AML-193 (cell line): ENCODE measurements at places on chromosomes 5 and 9.
A peak's percentile ranks its signal among the peaks of the same experiment; 100 is the strongest.

DNA sequence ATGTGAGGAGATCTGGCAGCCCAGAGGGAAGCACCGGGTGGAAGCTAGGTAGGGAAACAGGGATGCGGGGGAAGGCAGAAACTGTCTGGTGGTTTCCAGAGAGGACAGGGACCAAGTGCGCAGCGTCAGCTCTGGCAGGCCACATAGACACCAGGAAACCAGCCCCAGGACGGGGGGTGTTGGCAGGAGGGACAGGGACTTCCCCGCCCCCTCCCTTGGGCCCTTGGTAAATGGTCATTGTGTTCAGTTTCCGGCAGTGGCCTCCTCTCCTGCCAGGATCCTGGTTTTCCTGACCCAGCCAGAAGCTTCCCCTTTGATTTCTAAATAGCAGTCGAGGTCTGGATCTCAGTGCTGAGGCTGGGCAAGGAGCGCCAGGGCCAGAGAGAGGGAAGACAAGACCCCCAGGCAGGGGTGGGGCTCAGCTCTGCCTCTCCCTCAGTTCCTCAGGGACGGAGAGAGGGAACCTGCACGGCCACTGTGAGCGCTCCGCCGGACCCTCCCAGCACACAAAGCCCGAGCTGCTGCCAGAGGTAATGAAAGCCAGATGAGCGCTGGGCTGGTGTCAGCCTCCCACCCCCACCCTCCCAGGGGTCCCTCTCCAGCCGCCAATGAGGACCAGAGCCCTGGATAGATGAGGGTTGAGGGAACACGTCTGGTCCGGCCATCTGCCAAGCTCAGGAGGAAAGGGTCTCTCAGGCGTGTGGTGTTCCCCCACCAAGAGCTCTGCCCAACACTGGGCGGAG, 1.8 kb downstream of the RALGDS start:
- DNase-seq: no peak

GRCh38 chr5:180809403-180810209, 7.0 kb upstream of the MGAT1 start:
- DNase-seq: peak; percentile 73

DNA sequence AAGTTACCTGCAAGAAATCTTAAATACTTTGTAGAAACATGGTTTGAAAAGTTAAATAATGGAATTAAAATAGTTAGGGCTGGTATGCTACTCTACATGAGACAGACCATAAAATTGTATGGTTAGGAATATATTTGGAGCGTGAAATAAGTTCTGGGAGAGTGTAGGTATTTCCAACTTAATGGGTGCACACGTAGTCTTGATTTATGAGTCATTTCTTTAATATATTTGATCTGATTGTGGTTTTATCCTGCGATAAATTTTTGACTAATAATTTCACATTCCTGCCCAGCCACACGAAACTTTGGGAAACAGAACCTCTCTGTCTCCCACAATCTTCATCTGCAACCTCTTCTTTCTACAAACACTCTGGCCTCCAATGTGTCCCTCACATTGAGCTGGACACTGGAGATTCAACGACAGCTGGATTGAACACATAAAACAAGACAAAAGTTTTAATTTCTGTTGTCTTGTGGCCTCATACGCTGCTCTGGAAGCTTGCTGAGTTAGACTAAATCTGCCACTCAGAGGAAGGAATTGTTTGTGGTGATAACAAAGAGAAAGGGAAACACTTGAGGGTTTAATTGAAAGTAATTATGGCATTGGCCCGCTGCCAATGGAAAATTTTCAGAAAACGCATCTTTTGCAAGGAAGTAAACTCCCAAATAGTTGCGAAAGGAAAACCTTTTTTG, 201.8 kb upstream of the ZNF608 start:
- no peak for DNase-seq

DNA sequence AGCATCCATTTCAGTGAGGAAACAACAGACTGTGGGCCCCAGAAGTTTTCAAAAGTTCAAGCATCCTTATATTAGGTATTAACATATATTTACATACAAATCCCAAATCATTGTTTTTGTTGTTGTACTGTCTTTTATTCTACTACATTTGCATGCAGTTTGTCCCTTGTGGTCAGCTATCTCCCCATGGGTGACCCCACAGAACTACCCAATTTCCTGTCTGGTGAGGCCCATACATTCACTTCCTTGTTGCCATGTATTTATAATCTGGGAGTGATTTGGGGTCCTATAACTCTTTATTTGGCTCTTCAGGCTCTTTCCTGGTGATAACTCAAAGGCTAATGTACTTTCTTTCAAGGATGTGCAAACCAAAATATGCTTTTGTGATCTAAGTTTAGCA, 3.3 kb upstream of the CD180 start:
- no peak for DNase-seq

DNA sequence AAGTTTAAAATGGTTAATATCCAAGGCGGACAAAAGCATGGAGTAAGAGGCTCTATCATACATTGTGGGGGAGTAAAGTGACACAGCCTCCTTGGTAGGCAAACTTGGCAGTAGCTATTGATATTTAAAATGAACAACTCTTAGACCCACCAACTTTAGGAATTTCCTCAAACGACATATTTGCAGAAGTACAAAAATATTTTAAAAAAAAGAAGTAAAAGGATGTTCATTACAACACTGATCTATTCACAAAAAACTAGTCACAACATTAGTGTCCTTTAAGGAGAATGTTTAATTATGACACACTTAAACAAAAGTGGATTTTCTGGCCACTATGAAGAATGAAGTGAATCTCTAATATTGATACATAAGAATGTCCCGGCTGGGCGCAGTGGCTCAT, 1.7 kb downstream of the ALG2 start:
- DNase-seq: no peak

DNA sequence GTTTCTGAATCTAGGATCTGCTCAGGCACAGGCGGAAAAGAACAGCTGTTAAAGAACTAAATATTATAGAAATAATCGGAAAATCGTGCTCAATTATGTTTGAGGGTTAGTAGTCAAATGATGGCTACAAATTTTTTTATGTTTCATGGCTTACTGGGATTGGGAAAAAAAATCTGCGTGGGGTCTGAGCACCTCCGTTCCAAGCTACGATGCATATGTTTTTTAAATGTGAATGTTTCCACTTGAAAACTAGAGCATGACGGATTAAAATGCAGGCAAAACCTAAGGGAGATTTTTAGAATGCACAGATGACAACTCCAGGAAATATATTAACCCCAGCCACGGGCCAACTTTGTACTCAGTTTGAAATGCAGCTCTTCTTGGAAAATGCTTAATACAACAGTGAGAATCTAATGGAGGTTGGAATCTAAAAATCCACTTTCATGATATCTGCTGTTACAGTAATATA, 5.3 kb downstream of the OTP start:
- no peak for DNase-seq

- DNase-seq: no peak
These were observed 123.0 kb upstream of the GRIA1 start for GRCh38 chr5:153367466-153367865.

- DNase-seq: no peak
These were observed 32.2 kb upstream of the ENHO start for GRCh38 chr9:34555002-34555348.

GRCh38 chr5:98705841-98706240, 67.6 kb upstream of the RGMB start:
- no peak for DNase-seq

- no peak for DNase-seq
These were observed 478 bp upstream of the SETD9 start for GRCh38 chr5:56908942-56909293.

DNA sequence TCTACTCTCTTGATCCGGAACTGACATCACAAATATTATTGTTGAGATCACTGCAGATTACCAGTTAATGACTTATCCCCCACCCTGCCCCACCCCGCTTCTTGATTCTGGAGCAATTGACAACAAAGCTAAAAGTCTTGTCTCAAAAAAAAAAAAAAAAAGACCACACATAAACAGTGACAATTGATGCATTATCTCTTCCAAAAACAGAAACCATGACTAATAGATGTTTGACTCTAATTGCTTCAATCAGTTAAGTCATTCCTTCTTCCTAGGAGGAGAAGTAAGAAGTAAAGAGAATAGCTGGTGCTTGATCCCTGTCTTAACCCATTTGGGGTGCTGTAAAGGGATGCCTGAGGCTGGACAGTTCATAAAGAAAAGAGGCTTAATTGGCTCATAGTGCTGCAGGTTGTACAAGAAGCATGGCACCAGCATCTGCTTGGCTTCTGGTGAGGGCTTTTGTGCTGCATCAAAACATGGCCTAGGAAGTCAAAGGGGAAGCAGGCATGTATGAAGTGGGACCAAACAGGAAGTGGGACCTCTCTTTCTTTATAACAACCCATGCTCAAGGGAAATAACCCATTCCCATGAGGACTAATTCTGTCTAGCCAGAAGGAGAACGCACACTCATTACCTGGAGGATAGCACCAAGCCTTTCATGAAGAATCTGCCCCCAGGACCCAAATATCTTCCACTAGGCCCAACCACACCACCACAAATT, 158.7 kb downstream of the TMEM167A start:
- DNase-seq: no peak

- DNase-seq: no peak
These were observed 4.1 kb upstream of the HRH2 start for GRCh38 chr5:175653763-175654162.

- DNase-seq: no peak
These were observed 232.5 kb downstream of the SPATA31A1 start for GRCh38 chr9:39587844-39588499.

DNA sequence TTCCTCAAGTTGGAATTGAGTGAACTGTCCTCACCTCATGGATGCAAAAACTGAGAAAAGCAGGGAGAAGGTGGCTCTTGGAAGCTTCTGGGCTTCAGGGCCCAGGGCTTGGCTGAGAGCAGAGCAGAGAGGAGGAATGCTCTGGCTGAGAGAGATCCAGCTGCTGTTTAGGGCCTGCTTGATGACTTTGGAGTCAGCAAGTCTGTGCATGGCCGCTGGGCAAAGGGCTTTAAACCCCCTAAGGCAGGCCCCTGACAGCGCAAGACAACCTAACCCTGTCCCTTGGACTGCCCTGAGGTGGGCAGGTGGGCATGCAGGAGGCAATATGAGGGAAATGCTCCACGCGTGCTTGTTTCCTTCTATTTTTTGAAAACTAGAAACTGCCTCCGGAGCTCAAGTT, 8.6 kb downstream of the STC2 start:
- no peak for DNase-seq

DNA sequence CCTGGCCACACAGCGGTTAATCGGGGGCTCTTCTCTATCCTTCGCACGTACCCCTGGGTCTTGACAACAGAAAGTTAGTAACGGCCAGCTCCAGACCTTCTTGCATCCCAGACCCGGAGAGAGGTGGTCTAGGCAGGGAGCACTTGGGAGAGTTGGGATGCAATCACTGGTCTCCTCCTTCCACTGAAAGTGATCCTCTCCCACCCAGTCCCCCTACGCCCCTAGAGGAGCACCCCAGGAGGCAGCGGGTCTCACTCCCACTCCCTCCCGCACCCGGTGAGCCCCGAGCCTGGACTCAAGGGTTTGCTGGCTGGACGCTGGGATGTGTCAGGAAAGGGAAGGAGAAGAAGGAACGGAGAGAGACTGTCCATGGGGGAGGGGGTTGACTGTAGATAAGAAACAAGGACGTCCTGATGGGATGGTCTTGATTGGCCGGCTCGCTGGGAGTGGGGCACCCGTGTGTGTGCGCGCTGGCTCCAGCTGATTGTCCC, 2.0 kb downstream of the RORB start:
- DNase-seq: no peak

- no peak for DNase-seq
These were observed 78.3 kb downstream of the PARP8 start for GRCh38 chr5:50744776-50745175.

DNA sequence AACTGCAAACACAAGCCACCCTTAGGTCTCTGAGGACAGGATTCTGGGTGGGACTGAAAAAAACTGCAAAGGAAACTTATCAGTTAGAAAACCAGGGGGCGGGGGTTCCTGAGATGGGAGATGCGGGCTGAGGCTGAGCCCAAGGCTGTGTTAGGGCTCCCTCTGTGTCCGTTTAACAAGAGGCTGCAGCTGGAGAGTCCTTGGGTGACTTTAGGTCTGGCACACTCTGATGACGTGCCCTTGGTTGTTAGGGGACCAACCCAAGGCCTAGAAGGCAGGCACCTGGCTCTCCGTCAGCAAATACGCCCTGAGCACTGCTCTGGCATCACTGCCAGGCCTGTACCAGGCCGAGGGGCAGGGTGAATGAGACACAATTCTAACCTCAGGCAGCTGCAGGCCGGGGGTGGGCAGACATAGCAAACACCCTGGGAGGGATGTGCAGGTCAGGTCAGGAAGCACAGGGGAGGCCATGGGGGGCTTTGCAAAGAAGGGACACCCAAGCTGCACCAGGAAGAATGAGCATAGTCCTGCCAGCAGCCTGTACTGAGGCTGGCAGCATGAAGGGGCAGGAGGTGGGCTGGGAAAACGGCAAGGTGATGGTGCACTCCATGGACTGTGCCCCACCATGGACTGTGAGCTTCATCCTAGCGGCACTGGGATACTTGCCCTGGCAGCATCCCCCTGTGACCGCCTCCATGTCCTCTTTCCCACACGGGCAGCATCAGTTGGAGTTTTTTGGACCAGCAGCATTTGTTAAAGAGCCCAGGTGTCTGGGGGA, 137.9 kb downstream of the GABBR2 start:
- DNase-seq: no peak
